ENCODE measurements at places on chromosomes 13 and 19.

- no peak for DNase-seq
These were observed 147.4 kb downstream of the ABCC4 start for GRCh38 chr13:95153647-95154412.

GRCh38 chr13:40565282-40566148 is 100.9 kb downstream of the FOXO1 start:
- DNase-seq, result no peak

DNA sequence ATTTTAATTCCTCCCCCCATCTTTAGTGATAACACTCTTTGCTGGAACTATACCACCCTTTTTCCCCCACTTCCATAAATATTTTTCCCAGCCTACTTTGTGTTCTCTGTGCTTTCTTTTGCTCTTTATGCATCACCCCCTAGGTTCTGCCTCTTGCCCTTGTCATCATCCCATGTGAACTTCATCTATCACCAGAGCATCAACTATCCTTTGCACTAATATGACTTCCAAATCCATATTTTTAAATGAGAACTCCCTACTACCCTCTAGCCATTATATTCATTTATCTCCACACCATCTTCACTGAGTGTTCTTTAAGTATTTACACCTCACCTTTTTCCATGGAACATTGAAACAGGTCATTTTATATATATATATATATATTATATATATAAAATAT is 452.7 kb downstream of the FOXO1 start:
- DNase-seq, result no peak

DNA sequence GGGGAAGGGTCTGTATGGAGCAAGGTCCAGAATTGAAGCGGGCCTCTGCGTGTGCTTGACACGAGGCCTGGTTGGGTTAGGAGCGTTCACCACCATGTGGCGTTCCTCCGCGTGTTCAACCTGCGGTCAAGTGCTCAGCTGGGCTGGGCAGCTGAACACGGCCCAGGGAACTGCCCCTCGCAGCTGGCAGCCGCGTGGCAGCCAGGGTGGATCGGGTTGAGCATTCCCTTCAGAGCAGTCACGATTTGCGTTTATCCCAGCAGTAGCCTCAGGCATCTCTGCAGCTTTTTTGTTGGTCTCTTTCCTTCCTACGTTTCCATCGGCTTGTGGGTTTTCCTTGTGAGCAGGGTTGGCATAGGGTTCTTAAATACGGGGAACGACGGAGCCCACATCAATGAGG is 28.7 kb upstream of the F2RL3 start:
- DNase-seq, result no peak

DNA sequence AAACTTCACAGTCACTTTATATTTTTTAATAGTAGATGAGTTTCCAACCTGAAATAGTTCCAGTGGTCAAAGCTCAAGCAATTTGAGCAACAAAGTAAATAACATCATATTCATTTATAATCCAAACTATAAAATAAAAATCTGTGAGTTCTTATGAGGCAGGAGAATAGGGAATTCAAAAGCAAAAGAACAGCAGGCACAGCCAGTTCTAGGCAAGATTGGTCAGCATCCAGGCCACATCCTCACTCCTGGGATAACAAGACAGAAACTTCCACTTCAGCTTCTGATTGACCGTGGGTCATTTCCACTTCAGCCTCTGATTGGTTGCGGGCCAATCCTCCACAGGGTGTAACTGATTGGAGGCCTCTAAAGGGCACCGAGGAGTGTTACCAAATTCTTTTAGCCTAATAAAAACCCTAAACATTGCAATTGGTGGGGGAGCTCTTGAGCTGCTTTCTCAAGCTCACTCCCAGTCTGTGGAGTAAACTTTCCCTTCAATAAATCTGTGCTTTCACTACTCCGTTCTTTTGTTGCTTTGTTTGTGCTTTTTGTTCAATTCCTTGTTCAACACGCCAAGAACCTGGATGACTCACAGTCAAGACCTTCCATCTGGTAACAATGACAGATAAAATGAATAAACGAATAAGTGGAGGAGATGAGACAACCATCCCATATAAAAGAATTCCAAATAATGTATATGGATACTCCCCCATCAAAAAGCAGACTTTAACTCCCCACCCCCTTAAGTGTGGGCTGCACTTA is 42.6 kb upstream of the AMER2 start:
- DNase-seq, result no peak

- DNase-seq, result no peak
These were observed 187.6 kb downstream of the PCDH9 start for GRCh38 chr13:67042556-67042955.

DNA sequence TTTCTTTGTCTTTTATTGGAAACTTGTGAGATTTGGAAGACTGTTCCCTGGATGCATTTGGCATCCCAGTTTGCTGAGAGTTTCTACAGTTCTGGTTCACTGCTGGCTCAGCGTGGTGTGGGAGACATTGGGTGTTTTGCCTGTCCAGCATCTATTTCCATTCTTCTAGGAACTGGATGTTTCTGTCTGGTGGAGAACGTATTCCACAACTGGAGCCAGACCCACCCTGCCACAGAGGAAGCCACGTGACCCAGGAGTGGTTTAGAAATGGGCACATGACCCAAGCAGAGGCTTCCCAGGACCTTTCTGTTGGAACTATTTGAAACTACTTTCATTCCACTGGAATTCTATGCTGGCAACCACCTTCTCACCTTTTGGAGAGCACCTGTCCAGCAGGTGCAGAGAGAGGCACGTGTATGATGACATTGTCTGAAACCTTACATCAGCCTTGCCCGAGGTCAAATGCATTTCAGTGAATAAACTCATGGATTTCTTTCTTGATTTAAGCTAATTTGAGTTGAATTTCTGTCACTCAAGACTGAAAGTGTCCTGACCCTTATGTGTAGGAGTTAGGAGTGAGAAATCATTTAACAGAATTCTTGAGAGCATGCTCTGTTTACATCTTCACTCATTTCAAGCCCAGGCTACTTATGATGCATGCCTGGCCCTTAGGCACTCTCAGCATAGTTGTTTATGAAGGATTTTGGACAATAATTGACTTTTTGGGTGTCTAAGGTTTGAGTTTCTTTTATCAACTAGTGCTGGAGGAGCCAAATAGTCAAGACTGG is 121.8 kb downstream of the AKAP11 start:
- peak; percentile 24 for DNase-seq

DNA sequence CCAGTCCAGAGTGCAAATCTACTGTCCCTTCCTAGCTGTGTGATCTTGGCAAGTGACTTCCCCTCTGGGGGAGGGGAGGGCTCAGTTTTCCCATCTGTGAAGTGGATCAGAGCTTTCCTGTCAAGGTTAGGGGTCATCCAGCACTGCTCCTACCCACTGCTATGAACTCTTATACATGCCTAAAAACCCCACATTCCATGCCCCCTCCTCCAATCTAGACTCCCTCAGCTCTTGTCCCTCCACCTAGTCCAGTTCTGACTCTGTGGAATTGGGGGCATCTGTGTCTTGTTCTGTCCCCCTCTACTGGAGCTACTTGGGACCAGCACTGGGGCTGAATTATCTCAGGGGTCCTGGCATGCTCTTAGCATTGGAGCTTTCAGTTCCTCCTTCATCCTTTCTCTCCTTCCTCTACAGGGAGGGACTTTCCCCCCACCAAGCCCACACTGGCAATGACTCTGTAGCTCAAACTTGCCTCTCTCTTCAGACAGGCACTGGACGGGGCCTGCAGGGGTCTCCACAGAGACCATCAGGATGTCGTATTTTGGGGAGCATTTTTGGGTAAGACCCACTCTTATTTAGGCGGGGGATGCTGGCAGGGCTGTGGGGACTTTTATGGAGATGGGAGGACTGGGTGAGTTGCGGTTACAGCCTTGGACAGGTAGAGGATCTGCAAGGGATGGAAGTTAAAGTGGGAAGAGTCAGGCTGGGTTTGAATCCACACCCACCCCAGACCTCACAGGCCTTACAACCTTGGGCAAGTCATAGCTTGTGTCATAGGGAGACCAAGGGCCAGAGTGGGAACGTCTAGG is 3.6 kb downstream of the FCHO1 start:
- DNase-seq, result no peak

- DNase-seq, result no peak
These were observed 15.4 kb downstream of the TNFAIP8L1 start for GRCh38 chr19:4654437-4655361.

DNA sequence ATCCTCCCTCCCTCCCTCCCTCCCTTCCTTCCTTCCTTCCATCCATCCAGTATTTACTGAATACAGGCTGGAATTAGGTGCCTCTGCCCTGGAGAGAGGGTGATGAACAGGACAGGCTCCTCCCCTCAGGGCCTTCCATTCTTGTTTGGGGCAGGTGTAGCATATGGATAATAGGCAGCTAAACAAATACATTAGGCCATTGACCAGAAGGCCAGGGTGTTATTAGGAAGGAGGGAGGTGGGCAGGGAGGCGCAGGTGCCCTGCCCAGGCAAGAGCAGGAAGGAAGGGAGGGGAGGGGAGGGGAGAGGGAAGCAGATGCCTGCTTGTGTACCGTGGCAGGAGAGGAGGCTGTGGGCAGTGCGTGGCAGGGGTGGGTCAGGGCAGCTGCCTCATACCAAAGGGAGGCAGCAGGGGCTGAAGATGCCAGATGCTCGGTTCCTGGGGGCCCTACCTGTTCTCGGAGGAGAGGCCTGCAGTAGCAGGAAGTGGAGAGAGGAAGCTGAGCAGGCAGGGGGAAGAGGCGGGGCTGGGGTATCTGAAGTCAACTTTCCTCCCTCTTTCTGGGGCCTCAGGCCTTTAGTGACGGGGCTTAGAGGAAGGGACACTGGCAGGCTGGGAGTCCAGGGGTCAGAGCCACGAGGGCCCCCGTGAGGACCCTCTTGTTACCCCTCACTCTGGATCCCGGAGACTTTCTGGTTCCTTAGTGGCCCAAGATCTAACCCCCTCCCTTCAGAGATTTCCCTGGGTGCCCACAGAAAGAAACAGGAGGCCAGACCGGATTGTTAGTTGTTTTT is at the start of gene RINL:
Gene RINL (minus strand): TSS at position 495 of the 794 bp plus-strand sequence. CDS start 1,533 bp downstream, outside the sequence.
- peak; percentile 68 for DNase-seq

- no peak for DNase-seq
These were observed 395.9 kb downstream of the KCNRG start for GRCh38 chr13:50410921-50411746.

GRCh38 chr19:4591320-4591719 is 31.8 kb upstream of the SEMA6B start:
- DNase-seq, result no peak

DNA sequence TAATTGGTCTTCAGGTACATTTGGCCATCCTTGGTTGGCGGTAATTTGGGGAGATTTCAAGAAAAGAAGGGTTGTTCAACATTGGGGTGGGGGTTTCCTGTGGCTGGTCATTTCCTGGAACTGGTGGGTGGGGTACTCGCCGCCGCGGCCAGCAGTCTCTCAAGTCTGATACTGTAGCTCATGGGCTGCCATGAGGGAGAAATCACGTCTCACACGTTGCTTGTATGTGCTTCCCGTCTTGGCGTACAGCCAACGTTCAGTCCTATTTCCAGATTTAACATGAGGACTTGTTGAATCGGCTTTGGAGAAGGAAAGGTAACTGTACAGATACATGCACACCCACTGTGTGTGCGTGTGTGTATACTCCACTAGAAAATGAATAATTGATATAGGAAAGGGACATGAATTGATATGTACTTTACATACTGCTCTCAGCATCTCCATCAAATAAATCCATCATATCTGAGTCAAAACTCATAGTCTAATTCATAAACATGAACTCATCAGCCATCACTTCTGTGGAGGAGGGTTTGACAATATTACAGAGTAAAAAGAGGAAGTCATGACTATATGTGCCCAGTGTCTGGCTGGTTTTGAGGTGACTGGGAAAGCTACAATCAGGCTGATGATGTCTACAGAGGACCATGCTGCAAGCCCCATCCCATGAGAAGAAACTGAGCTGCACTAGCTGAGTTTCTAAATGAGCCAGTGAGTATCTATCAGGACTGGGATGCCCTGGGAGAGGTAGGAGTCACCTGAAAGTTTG is 418.1 kb downstream of the TSHZ3 start:
- no peak for DNase-seq

GRCh38 chr13:113649212-113649611 is 8.8 kb downstream of the ATP4B start:
- DNase-seq, result no peak

DNA sequence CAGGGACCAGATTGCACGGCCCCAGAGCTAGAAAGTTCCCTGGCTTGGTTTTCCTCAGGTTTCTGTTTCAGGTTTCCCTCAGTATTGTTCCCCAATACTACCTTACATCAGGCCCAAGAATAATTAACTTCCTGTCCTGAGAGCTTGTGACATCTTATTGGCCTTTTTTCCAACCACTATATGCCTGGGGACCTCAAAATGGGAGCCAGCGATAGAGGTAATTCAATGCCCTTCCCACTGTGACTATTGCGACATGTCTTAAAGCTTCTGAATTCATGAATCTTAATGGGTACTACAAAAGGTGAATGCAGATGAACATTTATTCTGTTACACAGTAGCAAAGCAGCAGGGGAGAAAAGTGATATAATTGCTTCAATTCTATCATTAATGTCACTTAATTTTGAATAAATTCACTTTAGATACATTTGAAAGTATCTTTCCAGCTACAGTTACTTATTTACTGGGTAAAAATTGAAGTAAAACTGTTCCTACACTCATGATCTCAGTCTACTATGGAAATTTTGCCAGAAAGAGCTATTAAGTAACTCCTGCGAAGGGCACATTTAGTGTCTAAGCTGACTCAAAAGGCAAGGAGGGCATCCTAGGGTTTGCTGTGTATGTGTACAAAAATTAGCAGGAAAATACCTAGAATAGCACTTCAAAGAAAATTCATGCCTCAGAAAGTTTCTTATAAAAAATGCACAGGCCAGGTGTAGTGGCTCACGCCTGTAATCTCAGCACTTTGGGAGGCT is 4.1 kb downstream of the CRYL1 start:
- no peak for DNase-seq

DNA sequence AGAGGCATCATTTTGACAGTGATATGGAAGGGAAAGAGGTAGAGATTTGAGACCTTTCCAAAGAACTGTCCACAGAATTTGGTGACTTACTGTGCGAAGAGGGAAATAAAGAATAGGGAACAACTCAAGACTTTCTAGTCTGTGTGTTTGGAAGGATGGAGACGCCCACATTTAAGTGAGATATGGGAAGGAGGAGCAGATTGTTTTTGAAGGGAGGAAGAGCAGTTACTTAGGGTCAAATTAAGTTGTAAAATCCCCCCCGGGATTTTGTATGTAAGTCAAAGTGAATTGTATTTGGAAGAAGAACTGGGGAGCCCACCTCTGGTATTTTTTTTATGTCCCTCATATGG is 1.2 kb downstream of the USPL1 start:
- no peak for DNase-seq

GRCh38 chr19:10566658-10567410 is 1.0 kb upstream of the KRI1 start:
- peak; percentile 68 for DNase-seq

- DNase-seq, result no peak
These were observed 192.6 kb downstream of the MAB21L1 start for GRCh38 chr13:35283856-35284255.

GRCh38 chr19:23378948-23379347 is 16.3 kb downstream of the ZNF91 start:
- DNase-seq, result no peak

- DNase-seq, result no peak
These were observed 59.4 kb upstream of the TSHZ3 start for GRCh38 chr19:31408460-31409124.

- no peak for DNase-seq
These were observed 213.4 kb downstream of the ENOX1 start for GRCh38 chr13:43573361-43573740.
